Brain pericyte (primary cell): ENCODE measurements at places on chromosomes 7 and 10.

- no peak for DNase-seq
These were observed 118.8 kb downstream of the DLG5 start for GRCh38 chr10:77807706-77808105.

GRCh38 chr7:52211930-52212329, 823.5 kb upstream of the POM121L12 start:
- DNase-seq: no peak

DNA sequence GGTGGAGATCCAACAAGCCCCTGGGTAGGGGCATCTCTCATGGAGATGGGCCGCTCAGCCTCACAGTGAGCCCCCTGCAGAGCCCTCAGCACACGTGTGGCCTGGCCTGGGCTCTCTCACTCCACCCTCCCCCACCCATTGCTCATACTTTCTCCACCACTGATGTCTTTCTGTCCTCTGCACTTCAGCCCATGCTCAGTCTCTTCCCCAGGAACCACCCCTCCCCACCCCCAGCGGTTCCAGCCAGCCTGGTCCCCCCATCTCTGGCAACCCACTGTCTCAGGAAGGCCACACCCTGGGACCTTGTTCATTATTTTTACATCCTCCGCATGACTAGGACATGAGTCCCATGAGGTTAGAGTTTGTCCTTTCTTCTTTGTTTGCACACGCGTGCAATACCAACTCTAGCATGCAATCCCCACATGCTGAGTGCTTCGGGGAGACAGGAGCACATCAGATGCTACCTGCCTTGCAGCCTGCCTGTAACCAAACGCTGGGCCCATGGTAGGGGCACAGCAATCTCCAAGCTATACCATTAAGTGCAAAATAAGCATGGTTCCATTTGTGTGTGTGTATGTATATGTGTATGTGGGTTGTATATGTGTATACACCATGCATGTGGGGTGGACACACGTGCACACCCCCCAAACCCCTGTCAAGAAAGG, 408.4 kb upstream of the FOXK1 start:
- DNase-seq: no peak

- DNase-seq: no peak
These were observed 77.0 kb upstream of the FAM20C start for GRCh38 chr7:115274-115911.
